Inflammatory macrophage treated with lipopolysaccharide for 1 hour (primary cell): ENCODE measurements at places on chromosomes 12 and 14.

DNA sequence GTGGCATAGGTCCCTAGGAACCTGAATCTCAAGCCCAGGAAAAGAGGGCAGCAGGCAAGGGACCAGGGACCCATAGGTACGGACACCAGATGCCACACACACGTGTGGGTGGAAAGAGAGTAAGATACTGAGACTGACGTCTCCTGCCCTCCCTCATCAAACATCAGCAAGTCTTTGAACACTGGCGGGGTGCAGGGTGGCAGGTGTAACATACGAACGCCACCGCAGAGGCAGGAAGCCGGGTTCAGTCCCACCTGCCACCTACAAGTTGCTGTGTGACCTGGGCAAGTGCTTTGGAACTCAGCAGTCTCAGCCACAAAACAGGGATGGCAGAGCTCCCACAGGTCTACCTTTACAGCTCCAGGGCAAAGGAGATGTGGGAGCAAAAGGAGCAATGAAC lies 11.1 kb downstream of the ACTN1 start:
- DNase-seq = no peak

GRCh38 chr14:20606190-20606901 lies 15.2 kb upstream of the RNASE12 start:
- DNase-seq = peak; percentile 61

DNA sequence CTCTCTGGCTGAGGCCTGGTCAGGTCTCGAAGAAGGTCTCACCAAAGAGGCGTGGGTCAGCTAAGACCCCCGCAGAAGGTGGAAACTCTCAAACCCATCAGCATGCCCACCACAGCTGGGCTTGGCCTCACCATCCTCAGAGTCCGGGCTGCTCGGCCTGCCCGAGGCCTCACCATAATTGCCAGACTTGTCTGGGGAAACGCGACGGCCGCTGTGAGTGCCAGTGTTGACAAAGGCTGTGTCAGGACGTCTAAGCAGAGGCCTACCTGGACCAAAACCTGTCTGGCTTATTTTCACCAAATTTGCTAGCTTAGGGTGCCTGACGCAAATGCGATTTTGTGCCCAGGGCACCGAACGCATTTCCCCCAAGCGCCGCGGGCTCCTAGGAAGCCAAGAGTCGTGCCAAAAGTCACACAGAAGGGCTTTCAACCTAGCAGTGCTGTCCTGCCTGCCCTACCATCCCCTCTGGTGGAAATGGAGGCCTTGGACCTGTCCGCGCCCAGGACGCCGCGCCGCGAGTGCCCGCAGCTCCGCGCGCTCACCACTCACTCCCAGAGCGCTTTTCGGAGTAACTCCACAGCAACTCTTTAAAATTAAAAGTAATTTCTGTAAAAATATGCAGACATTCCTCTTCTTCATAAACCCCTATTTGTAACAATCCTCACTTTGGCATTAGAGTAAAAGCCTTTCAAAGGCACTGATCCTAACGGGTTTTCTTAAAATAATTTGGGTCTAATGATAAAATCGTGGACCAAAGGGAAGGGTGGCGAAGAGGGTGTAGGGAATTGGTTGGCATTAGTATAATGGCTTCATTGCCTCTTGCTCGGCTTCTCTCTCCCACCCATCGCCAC lies 1.2 kb upstream of the ALX1 start:
- DNase-seq = no peak

DNA sequence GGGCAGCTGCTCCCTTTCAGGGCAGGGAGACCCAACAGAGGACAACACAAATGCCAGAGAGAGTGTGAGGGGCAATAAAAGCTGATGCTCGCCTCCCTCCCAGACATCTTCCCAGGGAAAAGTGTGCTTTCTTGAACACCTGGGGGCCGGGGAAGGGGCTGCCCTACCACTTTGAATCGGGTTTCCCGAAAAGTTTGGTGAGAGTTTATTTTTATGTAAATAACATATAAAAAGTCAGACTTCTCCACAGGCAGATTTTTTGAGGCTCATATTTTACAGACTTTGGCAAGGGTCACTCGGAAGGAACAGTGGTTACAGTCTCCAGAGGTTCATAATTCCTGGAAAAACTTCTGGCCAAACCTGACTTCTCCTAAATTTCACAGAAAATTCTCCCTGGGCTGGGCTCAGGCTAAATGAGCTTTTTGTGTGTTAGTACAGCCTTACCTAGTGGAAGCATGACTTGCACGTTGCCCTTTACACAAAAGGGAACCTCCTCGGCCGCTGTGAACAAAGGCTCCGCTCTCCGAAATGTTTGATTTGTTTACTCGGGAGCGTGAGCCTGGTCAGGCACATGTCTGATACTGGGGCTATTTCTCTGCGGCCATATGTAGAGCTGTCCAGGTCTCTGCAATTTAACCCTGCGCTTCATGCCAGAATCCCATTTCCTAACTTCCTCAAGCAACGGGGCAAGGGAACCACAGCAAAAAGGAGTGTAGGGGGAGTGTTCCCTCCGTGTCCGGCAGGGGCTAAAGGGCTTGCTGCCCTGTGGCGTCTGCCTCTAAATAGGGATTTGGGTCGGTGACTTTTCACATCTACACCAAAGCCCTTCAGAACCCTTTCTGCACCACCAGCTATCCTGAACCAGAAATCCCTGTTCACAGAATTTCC lies 3.4 kb downstream of the RTL1 start:
- DNase-seq = no peak

- DNase-seq = no peak
Observed at GRCh38 chr12:4530982-4531586, 7.6 kb upstream of the RAD51AP1 start.

DNA sequence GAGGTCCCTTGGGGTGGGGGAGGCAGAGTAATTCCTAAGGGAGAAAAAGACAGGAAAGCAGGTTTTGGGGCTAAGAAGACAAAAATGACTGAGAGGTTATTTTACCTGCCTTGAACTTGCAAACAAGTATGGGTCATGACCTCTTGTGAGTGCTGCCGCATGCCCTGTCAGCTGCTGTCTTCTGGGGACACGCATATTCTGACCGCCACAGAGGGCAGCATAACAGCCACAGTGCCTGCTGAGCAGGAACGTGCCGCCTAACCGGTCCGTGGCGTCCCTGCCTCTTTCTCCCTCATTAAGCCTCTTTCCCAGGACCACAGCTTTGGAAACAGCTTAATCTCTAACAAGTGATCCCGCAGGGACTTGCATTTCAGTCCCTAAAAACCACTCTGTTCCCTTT lies 51.3 kb upstream of the KCNA1 start:
- no peak for DNase-seq

GRCh38 chr12:76674669-76675315 lies 89.1 kb upstream of the ZDHHC17 start:
- no peak for DNase-seq

GRCh38 chr12:31231611-31232360 lies 94.2 kb downstream of the SINHCAF start:
- no peak for DNase-seq

DNA sequence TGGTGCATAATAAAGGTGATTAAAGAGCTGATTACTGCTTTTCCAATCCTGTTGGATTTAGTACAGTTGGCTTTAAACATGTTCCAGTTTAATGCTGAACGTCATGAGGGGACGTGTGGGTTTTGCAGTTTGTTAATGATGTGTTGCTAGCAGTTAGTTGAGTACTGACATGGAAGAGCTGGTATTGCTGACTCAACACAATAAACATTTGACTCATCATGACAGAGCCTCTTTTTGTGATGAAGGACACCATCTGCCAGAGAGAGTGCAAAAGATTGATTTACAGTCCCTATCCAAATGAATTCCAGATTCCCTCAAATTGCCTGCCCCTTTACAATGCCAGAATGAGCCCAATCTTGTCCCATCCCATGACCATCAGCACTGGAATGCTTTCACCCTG lies 346.2 kb upstream of the PRICKLE1 start:
- no peak for DNase-seq

- no peak for DNase-seq
Observed at GRCh38 chr12:124762384-124762783, 101.3 kb downstream of the SCARB1 start.

DNA sequence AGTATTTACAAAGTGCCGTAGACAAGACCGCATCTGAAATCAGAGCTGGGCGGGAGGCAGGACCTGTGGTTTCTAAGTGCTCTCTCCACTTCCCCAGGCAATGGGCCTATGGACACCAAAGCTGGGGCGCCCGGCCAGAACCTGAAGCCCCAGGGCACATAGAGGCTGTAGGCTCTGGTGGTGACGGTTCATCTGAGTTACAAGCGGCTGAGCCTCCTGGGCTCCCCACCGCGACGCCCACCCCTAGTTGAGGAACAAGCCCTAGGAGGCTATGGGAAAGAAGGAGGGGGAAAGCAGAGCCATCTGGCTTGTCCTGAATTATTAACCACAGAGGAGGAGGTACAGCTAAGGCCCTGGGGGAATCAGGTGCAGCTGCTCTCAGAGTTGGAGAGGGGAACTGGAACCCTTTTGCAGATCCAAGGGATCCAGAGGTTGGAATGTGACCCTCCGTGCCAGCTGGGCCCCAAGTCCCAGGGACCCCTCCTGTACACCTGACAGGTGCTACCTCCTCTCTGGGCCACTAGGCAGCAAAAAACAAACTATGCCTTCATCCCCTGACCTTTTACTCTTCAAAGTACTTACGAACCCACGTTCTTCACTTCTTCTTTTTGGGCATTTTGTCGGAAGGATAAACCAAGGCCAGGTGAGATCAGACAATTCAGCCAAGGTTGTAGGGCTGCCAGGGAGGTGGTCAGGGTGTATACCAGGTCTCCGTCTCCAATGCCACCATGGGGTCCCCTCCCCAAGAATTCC lies 77.2 kb downstream of the ARL6IP4 start:
- DNase-seq = no peak

DNA sequence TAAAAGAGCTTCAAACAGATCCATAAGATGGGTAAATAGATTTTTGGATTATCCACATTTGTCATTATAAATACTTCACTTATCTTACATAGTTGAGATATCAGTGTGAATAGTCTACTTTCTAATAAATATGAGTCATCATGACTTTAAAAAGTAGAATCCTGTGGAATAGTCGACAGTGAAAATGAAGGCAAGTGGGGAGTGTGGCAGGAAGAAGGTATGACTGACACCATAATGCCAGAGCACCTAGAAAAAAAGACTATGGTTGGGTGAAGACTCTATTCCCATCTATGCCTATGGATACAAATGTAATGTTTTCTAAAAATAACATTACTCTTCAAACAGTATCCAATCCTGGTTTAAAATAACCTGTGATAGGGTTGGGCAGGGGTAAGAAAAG lies 117.5 kb downstream of the MDGA2 start:
- no peak for DNase-seq

- DNase-seq = no peak
Observed at GRCh38 chr14:72000907-72001306, 68.7 kb downstream of the RGS6 start.

DNA sequence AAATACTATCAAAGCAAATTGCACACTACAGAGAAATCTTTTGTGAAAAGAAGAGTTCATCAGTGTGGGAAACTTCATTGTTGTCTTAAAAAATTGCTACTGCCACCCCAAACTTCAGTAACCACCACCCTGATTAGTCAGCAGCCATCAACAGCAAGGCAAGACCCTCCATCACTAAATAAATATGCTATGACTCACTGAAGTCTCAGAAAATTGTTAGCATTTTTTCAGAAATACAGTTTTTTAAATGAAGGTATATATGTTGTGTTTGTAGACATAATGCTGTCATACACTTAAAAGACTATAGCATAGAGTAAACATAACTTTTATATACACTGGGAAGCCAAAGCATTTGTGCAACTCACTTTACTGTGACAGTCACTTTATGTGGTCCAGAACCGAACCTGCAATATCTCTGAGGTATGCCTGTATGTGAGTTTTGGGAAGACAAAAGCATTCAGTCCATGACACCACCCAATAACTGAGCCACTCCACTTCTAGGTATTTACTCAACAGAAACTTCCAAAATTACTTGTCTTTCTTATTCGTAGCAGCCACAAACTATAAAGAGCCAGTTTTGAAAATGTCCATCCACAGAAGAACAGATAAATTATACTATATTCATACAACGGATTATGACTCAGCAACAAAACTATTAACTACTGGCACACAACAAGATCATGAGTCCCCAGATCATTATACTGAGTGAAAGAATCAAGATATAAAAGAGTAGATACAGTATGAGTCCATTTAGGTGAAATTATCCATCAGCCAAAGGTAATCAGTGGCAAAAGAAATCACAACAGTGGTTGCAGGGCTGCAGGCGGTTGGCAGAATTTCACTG lies 649.6 kb downstream of the BCL11B start:
- no peak for DNase-seq

DNA sequence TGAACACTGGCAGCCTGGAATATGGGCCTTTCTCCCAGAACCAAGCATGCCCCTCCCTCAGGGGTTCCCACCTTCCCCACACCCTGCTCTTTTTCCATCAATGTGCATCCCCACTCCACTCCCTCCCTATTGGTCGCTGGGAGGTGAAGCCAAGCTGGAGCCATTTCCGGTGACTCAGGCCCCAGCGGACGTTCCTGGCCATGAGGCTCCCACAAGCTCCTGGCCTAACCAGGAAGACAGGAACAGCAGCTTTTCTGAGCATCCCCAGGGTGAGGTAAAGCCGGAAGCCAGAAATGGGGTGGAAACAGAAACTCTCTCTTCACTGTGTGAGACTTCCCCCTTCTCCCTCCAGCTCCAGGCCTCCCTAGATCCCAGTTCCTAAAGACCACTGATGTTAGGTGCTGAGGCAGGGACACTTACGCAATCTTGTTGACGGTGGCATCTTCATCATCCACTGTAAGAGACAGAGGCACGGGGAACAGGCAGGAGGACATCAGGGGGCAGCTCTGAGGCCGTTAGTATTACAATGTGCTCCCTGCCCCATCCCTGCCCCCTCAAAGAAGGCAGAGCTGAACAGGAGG lies 5.1 kb downstream of the LMBR1L start:
- DNase-seq = no peak

DNA sequence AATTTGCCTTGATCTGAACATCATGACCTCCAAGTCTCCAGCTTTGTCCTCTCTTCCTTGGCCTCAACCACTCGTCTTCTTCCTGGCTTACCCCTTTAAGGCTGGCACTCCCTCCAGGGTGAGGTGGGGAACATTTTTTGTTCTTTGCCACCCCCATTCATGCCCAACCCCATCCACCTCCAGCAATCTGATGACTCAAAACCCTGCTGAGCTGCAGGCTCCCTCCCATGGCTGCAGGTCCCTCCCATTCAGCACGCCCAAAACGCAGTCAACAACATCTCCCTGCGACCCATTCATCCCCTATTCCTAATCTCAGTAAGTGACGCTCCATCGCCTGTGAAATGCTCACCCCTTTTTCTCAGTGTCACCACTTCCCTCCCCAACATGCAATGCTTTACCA lies 138.8 kb upstream of the PRMT8 start:
- DNase-seq = no peak
